ENCODE measurements at places on chromosomes 4 and X.

DNA sequence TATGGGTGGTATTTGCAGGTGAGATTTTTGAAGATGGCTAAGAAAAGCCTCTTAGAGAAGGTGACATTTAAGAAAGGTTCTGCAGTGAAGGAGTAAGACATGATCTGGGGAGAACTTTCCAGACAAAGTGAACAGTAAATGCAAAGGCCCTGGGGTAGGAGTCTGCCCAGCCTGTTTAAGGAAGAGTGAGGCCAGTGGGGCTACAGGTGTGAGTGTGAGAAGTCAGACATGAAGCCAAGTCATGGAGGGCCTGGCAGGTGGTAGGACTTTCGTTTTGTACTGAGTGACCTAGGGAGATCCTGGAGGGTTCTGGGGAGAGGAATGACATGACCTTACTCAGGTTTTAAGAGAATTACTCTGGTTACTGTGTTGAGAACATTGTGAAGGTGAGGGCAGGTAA is 21.5 kb downstream of the COQ2 start:
- no peak for DNase-seq

GRCh38 chr4:138267835-138268234 is 25.7 kb upstream of the SLC7A11 start:
- no peak for DNase-seq

DNA sequence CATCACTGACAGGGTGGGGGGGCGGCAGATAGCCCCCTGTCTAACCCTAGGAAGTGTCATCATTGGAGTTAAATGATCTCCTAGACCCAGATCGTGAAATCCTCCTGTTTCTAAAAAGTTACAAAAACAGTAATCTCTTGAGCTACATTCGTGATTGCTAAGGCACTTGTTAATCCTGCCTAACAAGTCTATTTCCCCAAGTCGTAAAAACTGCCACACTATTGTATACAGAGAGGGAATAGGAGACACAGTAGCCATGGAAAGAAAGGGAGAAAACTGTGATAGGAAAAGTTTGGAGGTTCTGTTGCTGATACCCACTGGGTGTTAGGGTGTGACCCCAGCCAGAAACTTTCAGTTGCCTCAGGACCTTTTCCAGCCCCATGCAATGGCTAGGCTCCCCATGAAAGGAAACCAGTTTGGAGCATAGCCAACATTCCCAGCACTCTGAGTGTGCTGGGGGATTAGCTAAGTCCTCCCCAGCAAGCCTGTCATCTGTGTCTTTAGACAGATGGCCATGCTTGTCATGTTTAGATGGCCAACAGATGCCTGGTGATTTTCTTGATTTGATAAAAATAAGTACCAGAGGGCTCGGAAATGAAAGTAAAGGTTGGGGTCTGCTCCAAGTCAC is 63.3 kb upstream of the ANXA10 start:
- DNase-seq, result no peak

DNA sequence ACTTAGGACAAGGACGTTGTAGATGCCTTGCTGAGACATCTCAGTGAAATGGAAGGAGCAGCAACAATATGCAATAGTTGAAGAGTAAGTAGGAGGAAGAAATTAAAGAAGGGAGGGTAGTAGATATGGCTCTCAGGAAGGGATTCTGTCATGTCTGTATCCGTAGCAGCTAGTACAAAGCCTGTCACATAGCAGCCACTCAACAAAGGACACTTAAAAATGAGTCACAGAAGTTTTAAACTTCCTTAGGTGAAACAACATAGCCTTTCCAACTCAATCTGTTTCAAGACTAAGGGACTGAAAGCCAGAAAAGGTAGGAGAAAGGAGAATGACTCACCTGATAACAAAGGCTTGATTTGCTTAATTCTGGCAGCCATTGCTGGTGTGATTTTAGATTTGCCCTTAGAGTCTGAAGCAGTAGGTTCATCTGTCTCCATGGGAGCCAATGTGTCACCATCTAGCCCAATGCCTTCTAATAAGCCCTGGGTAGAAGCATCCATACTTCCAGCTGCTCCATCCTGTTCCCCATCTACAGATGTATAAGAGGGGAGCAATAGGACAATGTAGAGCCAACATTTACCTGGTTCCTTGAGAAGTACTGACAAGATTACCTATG is 86.6 kb downstream of the HUWE1 start:
- no peak for DNase-seq

DNA sequence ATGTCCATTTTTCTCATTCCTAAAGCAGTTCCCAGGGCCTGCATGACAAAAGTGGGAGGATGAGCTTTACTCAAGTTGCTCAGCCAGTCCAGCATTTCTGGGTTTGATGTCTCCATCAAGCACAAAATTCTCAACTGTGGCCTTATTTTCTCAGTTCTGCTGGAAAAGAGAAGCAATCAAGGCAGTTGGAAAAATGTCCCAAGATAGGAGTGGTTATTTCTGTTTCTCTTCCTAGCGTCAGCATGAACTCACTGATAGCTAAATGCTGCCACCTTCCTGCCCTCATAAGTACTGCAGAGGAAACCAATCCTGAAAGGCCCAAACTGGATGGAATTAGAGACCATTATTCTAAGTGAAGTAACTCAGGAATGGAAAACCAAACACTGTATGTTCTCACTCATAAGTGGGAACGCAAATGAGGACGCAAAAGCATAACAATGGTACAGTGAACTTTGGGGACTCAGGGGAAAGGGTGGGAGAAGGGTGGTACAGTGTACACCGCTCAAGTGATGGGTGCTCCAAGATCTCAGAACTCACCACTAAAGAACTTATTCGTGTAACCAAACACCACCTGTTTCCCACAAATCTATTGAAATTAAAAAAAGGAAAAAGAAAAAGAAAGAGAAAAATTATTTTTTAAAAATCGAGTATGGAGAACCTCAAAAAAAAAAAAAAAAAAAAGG is 29.6 kb downstream of the ADH7 start:
- DNase-seq, result peak; percentile 73

GRCh38 chr4:38605753-38606586 is 58.0 kb upstream of the KLF3 start:
- DNase-seq, result no peak

DNA sequence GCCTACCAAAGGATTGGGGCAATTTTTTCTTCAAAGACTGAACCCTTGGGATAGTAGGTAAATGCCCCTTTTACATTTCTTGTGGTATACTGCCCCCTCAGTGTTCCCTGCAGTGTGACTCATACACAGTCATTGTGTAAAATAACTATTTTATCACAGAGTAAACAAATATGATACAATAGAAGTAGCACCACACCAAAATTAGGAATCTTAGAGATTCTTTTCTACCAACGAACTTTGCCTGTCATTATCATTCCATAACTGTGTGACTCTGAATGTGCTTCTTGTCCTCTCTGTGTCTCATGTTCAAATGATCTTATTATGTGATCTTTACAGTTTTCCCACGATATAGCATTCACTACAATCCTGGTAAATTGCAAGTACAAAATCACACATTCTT is 517.0 kb downstream of the ZIC3 start:
- DNase-seq, result no peak

DNA sequence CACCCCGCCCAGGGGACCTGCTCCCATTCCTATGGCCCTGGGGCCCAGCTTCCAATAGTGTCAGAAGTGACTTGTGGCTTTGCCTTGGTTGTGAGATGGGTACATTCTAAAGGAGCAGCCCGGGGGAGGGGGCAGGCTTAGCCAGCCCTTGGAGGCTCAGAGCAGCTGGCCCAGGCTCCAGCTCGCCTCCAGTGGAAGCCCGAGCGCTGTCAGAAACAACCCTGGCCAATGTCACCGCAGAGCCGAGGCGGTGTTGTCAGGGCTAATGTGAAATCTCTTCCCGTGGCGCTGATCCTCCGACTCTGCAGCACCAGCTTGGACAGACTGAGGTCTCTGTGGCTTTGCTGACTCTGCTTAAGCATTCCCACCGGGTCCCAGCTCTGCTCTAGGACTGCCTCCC is 29.2 kb upstream of the ZNF81 start:
- DNase-seq, result no peak

DNA sequence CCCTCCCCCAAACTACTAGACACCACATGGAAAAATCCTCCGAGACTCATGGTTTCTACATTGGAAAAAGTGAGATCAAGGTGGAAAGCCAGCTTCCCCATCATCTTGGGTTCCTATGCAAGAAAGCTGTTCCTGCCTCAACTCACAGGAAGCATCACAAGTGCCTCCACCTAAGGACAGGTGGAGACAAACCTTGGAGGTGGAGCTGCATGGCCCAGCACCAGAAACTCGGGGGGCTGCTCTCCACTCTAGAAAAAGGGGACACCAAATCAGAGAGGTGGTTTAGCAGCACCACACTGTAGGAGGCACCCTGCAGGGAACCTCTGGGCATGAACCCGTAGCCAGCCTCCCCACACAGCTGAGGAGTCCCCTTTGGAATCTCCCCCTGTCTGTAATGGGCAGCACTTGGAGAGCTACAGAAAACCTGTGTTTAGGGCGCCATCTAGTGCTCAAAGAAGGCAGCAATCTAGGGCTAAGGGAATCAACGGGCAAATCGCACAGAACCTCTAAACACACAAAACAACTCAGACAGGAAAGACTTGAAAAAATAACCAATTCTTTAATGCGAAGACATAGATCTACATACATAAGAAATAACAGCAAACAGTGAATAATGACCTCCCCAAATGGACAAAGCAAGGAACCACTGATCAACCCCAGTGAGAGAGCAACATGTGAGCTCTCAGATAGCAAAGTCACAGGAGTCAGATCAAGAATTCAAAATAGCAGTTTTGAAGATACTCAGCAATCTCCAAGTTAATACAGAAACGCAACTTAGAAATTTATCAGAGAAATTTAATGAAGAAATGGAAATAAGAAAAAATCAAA is 37.0 kb upstream of the ZBTB33 start:
- DNase-seq, result peak; percentile 75

DNA sequence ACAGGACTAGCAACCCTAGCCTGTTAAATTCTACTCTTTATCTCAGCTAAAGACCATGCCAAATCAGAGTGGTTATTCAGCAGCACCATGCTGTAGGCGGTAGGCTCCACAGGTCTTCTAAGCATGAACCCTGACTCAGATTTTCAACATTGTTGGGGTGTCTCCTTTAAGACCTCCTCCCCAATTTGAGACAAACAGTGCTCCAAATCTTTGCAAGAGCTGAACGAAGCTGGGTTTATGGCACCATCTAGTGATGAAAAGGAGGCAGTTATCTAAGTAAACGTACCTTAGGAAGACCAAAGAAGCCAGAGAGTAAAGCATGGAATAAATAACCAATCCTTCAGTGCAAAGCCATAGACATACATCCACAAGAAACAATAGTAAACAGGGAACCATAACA is 334.5 kb upstream of the SLC7A11 start:
- DNase-seq, result peak; percentile 7

DNA sequence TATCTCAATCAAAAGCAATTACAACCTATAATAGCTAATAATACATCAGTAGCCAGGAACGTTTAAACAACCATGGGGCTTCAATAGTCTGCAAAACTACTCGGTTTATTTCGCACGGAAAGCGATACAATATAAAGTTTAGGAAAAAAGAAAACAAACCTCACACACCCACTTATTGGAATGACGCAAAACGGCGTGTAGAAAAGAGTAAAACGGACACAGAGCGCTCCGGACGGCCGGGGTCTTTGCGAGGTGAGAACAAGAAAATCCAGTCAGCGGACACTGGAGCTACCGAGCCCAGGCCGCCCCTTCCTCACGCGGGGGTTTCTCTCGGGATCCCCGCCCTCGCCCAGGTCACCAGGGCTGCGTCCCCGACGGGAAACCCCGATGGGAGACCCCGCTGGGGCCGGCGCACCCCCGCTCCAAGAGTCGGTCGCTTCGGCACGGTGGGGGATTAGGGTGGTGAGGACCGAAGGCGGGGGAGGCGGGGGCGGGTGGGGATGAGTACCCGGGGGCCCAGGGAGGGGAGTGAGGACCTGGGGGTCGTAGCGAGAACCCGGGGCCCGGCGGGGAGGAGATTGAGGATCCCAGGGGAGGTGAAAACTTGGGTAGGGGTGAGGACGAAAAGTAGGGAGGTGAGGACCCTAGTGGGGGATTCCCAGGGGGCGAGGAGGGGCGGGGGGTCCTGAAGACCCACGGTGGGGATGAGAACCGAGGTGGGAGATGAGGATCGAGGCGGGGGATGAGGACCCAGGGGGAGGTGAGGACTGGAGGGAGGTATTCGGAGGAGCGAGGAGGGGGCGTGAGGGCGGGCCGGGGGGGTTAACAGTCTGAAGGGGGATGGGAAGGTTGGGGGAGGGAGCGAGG is 737 bp downstream of the NELFA start:
- no peak for DNase-seq

DNA sequence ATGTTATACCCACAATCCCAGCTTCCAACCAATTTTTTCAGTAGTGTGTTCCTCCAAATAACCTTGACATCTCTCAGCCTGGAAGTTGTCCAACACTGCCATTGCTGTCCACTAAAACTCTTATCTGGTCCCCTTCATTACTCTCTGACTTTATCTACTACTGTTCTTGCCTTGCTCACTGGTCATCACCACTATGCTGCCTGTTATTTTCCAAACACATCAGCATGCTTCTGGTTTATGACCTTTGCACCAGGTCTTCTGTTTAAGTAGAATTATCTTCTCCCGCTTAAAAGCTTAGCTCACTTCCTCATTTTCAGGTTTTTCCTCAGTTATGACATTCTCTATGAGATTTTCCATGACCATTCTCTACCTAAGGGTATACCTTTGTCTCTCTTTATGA is 5.5 kb downstream of the ELMOD2 start:
- no peak for DNase-seq

GRCh38 chrX:9501362-9501761 is 36.5 kb downstream of the TBL1X start:
- DNase-seq, result no peak

DNA sequence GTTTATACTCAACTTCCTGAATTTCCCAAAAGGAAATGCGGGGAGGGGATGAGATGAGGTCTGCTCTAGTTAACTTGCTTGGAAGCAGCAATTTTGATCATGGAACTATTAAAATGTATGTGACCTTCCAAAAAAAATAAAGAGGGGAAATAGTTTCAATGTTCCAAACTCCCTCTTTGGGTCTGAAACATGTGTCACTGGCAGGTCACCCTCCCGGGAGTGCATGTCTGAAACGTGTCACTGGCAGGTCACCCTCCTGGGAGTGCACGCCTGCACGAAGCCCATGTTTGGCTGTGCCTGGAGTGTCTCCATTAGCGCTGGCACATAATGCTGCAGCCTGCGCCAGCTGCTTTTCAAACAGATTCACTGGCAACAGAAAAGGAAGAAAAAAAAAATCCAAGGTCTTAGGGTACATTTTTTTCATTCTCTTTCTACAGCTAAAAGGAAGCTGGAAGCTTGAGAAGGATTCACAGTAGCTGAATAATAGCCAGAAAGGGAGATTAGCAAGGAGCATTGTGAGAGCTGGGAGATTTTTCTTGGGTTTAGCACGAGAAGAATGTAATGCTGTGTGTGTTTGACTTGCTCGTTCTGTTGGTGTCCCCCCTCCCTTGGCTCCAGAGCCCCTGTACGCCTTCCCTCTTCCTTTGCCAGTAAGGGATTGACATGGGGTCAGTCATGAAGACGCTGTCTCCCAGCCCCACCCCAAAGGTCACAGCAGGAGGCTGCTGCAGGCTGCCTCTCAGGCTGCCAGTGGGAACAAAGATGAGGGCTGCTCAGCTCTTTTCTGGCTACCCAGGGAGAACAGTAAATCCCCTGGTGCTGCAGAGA is 39.2 kb upstream of the TLR3 start:
- DNase-seq, result no peak

- DNase-seq, result no peak
Observed at GRCh38 chr4:56671373-56671772, 9.7 kb downstream of the HOPX start.

Measured in activated CD4-positive, alpha-beta T cell treated with anti-CD3 and anti-CD28 coated beads, Interleukin-2, Interleukin-6, amounts not matched to agents 100 ng/mL and 50 ng/mL, durations not matched to agents 16 hours and 8 hours (primary cell).